HFF-Myc (cell line): ENCODE measurements at places on chromosomes 7 and 10.
A peak's percentile ranks its signal among the peaks of the same experiment; 100 is the strongest.

GRCh38 chr10:3747984-3748383 is 37.0 kb downstream of the KLF6 start:
- no peak for DNase-seq

DNA sequence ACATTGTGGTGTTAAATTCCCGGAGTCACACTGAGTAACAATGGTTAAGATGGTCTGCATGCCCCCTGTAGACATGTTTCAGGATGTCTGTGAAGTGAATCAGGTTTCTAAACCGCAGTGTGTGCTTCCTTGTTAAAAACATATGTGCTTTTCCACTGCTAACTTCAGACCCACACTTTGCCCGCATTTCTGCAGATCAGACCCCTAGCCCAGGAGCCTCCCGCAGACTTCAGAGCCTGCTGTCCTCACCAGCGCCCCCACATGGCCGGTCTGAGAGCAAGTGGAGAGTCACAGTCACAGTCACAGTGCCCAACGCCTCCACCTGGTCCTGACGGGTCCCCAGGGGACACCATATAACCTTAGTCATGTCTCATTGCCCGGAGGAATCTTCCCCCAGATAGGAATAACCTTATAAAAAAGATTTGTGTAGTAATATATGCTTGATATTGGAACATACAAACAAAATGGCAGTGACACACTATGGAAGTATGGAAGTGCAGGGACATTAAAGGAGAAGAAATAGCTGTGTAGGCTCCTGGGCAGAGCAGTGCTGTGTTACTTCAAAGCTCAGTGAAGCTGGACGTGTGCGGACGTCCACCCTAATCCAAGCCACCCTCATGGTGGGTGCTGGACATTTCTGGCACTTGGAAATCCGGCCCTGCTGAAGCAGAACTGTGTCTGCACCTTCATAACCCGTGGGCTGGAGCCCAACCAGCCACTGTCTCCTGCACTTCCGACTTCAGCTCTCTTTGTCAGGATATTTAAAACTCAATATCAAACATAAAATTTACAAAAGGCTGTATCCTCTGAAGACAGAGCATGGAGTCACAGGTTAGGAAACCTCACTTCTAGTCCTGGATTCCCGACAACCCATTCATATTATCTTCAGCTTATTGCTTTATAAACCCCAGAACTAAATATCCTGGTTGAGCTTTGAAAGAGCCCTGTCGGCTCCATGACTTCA is 29.0 kb downstream of the GSTO2 start:
- DNase-seq, result peak; percentile 75

DNA sequence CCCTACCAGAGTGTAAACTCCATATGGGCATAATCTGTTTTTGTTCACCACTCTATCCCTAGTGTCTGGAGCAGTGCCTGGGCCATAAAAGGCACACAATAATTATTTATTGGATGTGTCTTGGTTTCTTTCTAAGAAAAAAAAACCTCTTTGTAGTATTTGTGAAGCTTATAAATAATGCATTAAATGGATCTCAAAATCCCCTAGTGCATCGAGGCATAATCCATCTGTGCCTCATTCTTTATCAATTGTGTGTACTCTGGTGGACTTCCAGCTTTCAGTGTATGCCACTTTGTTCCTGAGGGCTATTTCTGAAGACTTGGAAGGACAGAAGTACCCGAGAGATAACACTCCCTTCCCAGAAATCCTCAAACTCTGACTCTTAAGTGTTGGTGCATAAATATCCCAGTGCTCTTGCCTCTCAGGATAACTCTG is 255.0 kb upstream of the PHYHIPL start:
- DNase-seq, result no peak

DNA sequence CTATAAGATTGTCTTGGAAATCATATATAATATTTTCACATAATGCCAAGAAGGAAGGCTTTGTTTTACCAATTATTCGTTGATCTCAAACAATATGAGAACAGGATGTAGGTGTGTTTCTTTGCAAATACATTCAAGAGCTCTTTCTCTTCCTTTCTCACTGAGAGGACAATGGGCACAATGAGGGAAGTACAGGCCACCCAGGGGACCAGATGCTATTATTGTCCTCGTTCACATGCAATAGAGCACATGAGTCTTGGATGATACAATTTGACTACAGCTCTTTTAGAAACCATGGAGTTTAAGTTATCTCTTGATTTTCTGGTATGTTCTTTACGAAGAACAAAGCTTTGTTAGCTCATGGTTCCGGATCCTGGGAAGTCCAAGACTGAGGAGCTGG is 323.7 kb upstream of the KLF6 start:
- DNase-seq, result no peak

DNA sequence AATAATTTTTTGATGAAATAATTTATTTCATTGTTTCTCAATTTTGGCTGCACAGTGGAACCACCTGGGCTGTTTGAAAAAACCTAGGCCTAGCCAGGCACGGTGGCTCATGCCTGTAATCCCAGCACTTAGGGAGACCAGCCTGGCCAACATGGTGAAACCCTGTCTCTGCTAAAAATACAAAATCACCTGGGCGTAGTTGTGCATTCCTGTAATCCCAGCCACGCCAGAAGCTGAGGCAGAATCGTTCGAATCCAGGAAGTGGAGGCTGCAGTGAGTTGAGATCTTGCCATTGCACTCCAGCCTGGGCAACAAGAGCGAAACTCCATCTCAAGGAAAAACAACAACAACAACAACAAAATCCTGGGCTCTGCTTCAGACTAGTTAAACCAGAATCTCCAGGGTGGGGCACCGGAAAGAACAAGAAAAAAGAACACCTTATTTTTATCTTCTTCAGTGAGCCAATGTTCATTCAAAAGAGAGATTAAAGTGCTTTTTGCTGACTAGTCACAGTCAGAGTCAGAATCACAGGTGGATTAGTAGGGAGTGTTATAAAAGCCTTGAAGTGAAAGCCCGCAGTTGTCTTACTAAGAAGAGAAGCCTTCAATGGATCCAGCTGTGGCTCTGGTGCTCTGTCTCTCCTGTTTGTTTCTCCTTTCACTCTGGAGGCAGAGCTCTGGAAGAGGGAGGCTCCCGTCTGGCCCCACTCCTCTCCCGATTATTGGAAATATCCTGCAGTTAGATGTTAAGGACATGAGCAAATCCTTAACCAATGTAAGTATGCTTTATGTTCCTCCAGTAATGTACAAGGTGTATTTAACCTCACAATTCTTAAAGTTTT is at the start of gene CYP2C18:
Gene CYP2C18, plus strand, starts transcription at position 516 of the 841 bp plus-strand sequence. Its CDS starts 91 bp downstream, at position 607.
- no peak for DNase-seq

GRCh38 chr10:45460235-45460878 is 86.3 kb downstream of the ALOX5 start:
- DNase-seq, result no peak

DNA sequence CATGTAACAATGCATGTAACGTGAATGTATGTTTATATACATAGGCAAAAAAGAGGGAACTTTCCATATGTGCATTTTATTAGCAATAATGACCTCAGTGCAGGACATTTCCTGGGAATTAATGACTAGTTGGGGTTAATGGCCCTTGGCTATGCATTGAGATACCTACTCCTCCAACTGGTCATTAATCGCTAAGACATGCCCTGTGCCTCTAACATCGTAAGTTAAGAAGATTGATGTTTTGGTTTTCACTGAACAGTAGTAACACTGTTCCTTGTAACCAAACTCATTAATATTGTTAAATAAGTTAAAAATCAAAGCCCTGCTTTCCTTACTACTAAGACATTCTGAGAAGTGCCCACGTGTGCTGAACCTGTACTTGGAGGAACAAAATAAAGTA is 61.7 kb downstream of the SEMA3D start:
- no peak for DNase-seq
